PC-3 (cell line): ENCODE measurements at places on chromosomes 6 and 20.

- DNase-seq = no peak
Observed at GRCh38 chr20:24148372-24148771, 159.8 kb upstream of the GGTLC1 start.

- DNase-seq = peak; percentile 98
Observed at GRCh38 chr6:37257634-37258404, at the start of the genes TBC1D22B and TMEM217. TSS of gene TBC1D22B (plus strand) at chr6:37257772. CDS start at chr6:37257918, 146 bp downstream. TSS of gene TMEM217 (minus strand) at chr6:37258144. CDS start at chr6:37219030, 39,114 bp downstream.

GRCh38 chr6:31901953-31902643 is at the start of gene ZBTB12:
TSS of gene ZBTB12 (minus strand) at chr6:31902086. CDS start at chr6:31901305, 781 bp downstream.
- peak; percentile 96 for DNase-seq

DNA sequence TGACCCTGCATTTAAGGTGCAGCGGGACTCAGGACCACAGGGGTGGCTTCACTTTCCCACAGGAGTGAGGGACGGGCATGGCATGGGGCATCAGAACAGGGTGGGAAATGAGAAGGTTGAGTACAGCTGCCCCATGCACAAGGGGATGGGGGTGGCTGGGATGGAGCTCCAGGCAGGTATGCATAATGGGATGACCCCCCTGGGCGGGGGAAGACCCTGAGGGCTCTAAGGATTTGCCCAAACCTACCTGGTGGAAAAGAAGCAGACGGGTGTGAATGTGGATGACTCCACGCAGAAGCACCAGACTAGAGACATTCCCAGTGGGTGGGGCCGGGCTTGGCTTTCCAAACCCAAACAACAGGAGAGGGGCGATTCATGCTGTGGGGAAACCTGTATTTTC is 200.3 kb downstream of the SYNDIG1 start:
- no peak for DNase-seq

- no peak for DNase-seq
Observed at GRCh38 chr20:38591474-38592410, 9.9 kb upstream of the ARHGAP40 start.

GRCh38 chr6:31495580-31495979 is 2.4 kb upstream of the MICB start:
- DNase-seq = peak; percentile 57

DNA sequence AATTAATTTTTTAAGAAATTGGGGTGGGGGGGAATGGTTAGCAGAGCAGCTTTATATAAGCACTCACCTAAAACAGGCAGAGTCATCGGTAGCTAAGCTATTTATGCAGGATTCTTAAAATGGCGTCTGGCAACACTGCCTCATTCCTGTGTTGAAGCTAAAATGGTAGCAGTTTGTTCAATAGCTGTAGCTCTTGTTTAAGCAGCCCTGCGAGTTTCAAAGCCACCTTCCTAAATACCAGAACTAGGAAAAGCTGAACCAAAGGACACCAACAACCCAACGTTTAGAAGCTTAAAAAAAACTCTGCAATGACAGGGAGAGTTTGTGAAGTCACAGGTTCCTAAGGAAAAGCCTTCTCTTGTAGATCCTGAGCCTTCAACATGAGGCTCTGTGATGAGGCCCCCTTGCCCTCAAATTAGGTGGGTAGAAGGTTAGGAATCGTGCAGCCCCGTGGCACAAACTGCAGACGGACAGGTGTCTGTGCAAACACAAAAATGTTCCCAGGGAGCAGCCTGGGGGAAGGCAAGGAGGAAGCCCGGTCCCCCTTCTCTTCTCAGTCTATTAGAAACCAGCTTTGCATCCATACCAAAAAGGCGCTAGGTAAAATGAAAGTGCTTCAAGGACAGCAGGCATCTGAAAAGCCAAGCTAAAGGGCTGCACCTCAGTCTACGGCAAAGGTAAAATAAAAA is 4.7 kb downstream of the ZMYND8 start:
- DNase-seq = no peak

GRCh38 chr6:159180001-159180400 is 10.8 kb downstream of the FNDC1 start:
- no peak for DNase-seq

- DNase-seq = peak; percentile 12
Observed at GRCh38 chr6:74607934-74608333, 597.9 kb downstream of the COL12A1 start.

- no peak for DNase-seq
Observed at GRCh38 chr20:50367739-50368375, 142.3 kb upstream of the PTPN1 start.

DNA sequence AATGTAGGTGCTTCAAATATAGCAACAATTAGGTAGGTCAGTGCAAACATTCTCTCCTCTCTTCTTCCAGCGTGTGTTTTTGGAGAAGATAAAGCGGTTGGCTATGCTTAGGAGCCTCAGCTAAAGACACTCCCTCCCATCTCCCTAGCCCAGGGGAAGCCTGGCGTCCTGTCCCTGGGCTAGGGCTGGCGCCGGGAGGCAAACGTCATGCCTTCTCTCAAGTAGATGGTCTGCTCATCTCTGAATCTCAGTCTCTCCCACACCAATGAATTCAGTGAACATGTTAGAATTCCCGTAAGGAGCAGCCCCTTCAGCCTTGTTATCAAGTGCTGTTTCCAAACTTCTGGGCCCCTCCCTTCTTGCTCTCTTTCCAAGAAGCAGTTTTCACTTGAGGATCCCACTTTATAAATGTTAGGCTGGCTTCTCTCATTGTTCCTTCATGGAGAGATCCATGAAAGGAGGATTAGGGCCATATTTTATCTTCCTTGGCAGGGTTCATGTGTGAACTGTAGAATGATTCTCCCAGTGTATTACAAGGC is 142.8 kb downstream of the CLIC5 start:
- DNase-seq = no peak

- no peak for DNase-seq
Observed at GRCh38 chr20:29306390-29307072, 1950.9 kb upstream of the DEFB115 start.

GRCh38 chr6:53520320-53520928 is 24.5 kb downstream of the GCLC start:
- DNase-seq = no peak

DNA sequence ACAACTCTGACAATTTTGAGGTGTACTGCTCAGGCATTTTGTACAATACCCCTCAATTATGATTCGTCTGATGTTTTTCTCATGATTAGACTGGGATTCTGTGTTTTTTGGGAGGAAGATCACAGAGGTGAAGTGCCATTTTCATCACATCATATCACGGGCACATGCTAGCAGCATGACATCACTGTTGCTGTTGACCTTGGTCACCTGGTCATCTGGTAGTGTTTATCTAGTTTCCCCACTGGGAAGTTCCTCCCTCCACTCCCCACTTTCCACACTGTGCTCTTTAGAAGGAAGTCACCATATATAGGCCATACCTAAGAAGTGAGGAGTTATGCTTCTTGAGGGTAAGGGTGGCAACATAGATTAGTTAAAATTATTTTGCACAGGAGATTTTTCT is 20.8 kb downstream of the GCM2 start:
- no peak for DNase-seq

DNA sequence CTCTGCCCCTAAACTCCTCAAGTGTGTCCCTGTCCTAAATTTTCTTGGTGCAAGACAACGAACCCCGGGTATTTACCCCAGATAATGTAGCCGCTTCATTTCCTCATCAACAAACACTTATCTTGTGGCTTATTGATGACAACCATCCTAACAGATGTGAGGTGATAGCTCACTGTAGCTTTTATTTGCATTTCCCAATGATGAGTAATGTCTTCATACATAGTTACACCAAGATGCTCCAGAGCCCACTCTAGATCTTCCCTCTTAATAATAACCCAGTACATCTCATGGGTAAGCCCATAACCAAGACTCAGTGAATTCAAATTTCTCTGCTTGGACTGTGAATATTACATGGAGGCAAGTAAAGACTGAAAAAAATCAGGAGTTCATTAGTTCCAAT is 48.2 kb upstream of the BEND6 start:
- DNase-seq = peak; percentile 59

GRCh38 chr6:43264599-43265145 is 21.4 kb downstream of the TTBK1 start:
- DNase-seq = no peak

GRCh38 chr6:88536071-88536625 is 370.0 kb upstream of the CNR1 start:
- DNase-seq = no peak

- DNase-seq = no peak
Observed at GRCh38 chr20:32480371-32481241, 104.5 kb downstream of the NOL4L start.

DNA sequence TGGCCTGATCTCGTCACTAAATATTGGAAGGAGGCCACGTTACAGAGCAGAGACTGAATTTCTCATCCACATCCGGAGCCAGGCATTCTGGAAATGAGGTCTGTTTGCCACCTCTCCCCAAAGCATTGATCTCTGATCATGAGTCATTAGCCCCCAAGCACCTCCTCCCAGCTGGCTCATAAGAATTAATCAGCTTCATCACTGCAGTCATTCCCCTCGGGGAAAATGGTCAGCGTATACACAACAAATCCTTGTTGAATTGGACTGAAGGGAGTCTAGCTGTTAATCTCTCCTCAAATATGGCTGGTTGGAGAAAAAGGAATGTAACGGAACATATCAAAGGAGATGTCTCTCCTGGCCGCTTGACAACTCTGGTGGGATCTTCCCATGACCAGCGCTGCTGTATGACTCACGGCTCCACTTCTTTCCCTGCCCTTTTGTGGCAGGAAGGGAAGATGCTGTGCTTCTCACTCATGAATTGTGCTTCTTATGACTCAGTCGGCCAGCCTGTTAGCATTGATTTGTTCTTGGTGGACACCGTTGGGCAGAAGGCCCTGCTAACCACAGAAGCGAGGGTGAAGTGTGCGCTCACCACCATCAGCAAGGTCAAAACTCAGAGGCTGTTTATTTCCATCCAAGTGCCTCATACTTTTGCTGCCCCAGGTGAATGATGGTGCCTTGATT is 76.7 kb downstream of the RNF182 start:
- DNase-seq = peak; percentile 99

GRCh38 chr6:131295081-131295480 is 159.8 kb downstream of the AKAP7 start:
- DNase-seq = no peak

DNA sequence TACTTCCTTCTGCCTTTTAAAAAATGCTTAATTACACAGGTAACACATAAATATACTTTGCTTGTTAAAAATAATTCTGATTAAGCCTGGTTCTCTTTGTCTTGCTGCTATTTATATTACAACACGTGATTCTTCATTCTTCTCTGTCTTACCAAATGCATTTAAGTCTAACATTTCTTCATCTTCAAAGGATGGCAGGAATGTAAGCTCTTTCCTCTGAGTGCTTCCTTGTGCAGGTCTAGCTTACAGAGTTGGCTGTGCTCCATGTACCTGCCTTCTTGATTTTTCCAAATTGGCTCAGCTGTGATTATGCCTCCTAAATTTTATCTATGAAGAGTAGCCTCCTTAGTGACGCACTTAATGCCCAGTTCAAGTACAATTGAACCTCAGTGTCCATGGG is 44.4 kb downstream of the RNF144B start:
- no peak for DNase-seq

GRCh38 chr6:89944181-89944755 is 50.0 kb downstream of the GJA10 start:
- no peak for DNase-seq

- DNase-seq = peak; percentile 15
Observed at GRCh38 chr6:68008445-68008844, 626.6 kb upstream of the ADGRB3 start.

DNA sequence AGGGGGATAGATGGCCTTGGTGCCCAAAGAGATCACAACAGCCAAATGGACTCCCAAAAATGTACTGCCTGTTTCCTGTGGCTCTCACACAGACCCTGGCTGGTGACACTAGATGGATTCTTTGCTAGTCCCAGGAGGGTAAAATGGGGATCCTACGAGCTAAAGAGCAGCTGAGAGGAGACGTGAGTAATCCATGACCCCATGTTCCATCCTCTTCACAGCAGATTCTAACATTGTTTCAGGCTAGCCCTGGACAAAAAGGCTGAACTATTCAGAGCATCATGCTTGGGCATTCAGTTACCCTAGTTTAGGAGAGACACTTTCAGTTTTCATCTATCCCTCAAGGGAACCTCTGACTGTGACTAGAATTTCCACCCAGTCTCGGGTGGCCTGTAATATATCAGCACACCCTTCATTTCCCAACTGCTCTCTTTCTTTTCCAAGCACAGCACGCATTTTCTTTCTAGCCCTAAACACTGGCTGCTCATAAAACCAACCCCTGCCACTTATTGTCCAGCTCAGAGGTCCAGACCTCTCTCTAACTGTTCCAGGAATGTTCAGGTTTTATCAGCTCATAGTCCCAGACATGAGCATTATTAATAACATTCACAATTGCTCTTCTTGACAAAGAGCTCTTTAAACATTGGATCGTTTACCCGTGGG is 48.5 kb downstream of the SLC22A1 start:
- no peak for DNase-seq

GRCh38 chr6:30886897-30887255 is 2.6 kb downstream of the DDR1 start:
- no peak for DNase-seq

- no peak for DNase-seq
Observed at GRCh38 chr6:102799051-102799450, 1405.5 kb downstream of the GRIK2 start.

DNA sequence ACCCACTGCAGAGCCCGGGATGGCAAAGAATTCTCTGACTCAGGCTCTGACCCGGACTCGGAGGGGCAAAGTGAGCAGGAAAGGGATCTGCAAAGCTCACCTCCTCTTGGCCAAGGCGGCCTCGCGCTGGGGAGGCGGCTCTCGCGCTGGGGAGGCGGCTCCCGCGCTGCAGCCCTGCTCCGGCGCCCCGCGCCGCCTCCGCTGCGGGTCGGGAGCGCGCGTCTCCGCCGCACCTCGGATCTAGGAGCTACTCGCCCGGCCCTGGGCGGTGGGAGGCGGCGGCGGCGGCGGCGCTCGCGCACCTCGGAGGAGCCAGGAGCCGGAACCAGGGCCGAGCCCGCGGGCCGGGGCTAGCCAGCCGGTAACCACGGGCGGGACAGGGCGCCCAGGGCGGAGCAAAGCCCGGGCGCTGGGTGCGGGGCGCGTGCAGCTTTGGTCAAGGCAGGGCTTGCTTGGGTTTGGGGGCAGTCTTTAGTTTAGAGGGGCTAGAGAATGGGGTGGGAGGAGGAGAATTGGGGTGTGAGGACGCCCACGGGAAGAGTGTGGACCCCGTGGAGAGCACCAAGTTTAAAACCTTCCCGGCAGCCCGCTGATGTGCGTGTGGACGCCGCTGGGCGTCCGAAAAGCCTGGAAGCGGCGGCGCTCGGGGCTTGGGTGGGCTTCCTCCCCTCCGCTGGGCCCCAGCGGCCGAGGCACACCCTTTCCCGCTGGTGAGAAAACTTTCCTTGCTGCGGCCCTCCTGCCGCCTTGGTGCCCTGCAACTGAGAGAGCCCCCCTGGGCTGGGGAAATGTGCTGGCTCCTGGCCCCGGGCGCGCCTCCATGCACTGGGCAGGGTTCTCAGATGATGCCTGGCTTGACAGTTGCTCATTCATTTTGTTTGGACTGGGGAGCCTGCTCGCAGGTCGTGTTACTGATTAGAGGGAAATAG is at the start of gene MRAP2:
TSS of gene MRAP2 (plus strand) at position 250 of the 929 bp plus-strand sequence. CDS start 21,547 bp downstream, outside the sequence.
- DNase-seq = no peak
